ENCODE measurements at places on chromosomes 7 and 10.

DNA sequence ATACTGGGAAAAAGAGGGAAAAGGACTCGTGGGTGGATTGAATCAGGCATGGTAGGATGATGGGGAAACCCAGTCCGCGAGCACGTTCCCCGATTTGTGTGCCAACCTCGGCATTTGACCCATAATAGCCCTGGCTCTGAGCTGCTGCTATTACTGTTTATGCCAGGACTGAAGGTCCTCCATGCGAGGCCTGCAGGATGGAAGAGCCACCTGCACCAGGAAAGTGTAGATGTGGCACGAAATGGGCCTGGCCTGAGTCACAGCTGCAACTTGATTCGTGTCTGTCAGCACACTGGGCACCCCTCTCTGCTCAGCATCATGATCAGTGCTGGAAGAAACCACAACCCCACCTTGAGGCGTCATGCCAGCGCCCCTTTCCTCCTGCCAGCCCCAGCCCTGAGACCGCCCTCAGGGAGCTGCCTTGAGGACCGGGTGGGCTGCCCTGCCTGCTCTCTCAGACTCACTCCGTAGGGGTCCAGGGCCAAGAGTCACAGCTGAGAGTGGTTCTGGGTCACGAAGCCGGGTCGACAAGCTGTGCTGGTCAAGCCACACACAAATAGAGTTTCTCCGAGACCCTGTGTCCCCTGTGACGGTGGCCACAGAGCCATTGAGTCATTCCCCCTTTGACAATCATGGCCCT lies 74.4 kb downstream of the CHST15 start:
- no peaks in the 10 kb centered on the region for H3K36me3 ChIP-seq
- DNase-seq = no peak
- no peak overlapping the region for H3K27ac ChIP-seq
- peaks cover 16% of the 10 kb centered on the region for H3K4me1 ChIP-seq
- H3K4me3 ChIP-seq = no peak overlapping the region

GRCh38 chr10:122257041-122257440 lies 14.1 kb upstream of the BTBD16 start:
- H3K27me3 ChIP-seq = no peaks in the 10 kb centered on the region
- H3K36me3 ChIP-seq = peaks cover 3% of the 10 kb centered on the region
- DNase-seq = no peak
- H3K27ac ChIP-seq = no peak overlapping the region
- H3K4me3 ChIP-seq = no peak overlapping the region

DNA sequence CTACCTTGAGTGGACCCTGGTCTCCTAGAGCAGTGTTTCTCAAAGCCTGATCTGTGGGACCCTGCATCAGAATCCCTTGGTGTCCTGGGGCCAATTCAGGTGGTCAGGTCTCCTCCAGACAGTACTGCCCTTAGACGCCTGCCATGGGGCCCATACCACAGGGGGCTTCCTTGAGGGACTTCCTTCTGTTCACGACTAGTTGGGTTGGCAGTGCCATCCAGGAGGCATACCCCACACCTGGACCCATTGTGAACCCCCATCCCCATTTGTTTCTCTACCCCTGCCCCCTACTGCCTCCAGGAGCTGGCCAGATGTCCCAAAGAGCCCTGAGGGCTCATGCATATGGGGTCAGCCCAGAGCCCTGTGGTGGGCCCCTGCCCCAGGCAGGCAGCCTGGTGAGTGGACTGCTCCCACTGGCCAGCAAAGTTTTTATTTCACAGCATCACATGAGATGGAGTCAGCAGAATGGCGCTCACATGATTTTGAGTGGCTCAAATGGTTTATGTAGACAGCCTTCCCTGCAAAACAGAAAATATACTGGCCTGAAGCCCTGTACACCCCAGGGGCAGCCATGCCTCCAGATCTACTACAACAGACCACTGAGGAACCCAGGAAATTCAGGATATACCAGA lies 259.9 kb upstream of the ZMIZ1 start:
- H3K4me3 ChIP-seq = no peak overlapping the region
- H3K36me3 ChIP-seq = no peaks in the 10 kb centered on the region
- H3K27ac ChIP-seq = no peak overlapping the region
- no peaks in the 10 kb centered on the region for H3K27me3 ChIP-seq

DNA sequence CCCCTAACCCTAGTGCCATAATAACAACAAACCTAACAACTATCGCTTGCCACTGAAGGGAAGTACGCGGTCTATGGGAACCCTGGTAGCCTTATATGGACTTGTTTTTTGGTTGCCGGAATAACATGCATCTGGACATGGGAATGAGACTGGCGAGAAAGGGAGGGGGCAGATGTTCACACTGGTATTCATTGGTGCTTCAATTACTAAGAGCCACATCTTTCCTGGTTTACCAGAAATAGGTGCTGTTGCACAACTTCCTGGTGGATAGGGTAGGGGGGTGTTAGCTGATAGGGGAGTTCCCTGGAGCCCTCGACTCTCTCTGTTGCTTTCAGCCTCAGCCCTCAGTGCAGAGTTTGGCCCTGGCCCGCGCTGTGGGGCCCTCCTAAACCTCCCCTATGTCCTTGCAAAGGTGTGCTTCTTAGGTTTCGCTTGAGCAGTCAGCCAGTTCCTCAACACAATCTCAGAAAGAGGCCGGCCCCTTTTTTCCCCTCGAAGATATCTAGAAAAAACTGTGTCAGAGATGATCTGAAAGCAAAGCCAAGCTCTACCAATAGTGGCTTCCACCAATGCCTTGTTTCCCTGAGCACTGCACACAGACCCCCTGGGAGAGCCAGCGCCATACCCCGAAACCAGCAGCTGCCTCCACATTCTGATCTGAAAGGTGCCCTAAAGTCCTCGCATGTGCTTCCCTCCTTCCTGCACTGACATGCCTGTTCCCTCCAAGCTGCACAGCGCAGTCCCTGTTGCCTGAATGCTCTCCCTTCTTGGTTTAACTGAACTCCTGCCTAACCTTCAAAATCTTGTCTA lies 13.5 kb downstream of the TBXAS1 start:
- DNase-seq = no peak
- no peak overlapping the region for H3K27ac ChIP-seq
- no peaks in the 10 kb centered on the region for H3K27me3 ChIP-seq

GRCh38 chr10:6929148-6929830 lies 349.2 kb upstream of the PRKCQ start:
- H3K4me3 ChIP-seq = no peak overlapping the region
- no peak overlapping the region for H3K27ac ChIP-seq
- no peaks in the 10 kb centered on the region for H3K36me3 ChIP-seq
- DNase-seq = no peak
- H3K4me1 ChIP-seq = peaks cover 2% of the 10 kb centered on the region

DNA sequence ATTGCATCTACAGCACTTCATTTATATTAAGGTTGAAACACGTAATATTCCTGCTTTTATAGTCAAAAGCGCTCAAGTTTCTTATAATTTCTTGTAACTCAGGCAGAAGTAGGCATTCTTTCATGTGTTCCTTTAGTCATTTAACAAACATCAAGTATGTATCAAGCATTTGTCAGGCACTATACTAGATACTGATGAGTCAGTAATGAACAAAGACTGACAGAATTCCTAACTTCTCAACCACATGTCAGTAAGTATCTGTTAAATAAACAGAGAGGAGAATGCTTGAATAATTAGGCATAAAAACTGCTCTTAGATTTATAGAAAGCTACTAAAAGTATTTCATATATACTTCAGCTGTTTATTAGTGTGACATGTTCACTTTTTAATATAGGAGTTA lies 9.9 kb downstream of the CRPPA start:
- no peaks in the 10 kb centered on the region for H3K36me3 ChIP-seq
- H3K27ac ChIP-seq = no peak overlapping the region
- H3K27me3 ChIP-seq = no peaks in the 10 kb centered on the region
- no peaks in the 10 kb centered on the region for H3K4me1 ChIP-seq
- no peak for DNase-seq

DNA sequence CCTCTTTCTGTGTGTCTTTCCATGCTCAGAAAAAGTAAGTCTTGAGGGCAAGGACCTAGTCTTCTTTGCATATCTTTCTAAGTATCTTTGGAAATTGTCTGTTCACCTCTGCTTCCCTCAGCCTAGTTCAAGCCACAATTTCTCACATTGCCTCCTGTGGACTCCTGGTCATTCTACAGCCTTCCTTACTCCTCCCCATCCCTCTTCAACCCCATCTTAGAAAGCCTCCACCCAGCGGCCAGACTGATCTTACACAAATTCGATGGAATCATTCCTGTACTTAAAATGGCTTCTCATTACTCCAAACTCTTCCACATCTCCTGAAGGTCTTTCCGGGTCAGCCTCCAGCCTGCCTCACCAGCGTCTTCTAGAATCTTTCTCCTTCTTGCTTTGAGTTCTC lies 24.1 kb upstream of the AGK start:
- no peak overlapping the region for H3K4me3 ChIP-seq
- no peaks in the 10 kb centered on the region for H3K27me3 ChIP-seq
- H3K4me1 ChIP-seq = no peaks in the 10 kb centered on the region
- no peaks in the 10 kb centered on the region for H3K36me3 ChIP-seq

GRCh38 chr7:117041007-117041406 lies 87.7 kb downstream of the ST7 start:
- no peak overlapping the region for H3K4me3 ChIP-seq
- no peaks in the 10 kb centered on the region for H3K4me1 ChIP-seq
- no peaks in the 10 kb centered on the region for H3K36me3 ChIP-seq
- H3K27ac ChIP-seq = no peak overlapping the region
- no peaks in the 10 kb centered on the region for H3K27me3 ChIP-seq

DNA sequence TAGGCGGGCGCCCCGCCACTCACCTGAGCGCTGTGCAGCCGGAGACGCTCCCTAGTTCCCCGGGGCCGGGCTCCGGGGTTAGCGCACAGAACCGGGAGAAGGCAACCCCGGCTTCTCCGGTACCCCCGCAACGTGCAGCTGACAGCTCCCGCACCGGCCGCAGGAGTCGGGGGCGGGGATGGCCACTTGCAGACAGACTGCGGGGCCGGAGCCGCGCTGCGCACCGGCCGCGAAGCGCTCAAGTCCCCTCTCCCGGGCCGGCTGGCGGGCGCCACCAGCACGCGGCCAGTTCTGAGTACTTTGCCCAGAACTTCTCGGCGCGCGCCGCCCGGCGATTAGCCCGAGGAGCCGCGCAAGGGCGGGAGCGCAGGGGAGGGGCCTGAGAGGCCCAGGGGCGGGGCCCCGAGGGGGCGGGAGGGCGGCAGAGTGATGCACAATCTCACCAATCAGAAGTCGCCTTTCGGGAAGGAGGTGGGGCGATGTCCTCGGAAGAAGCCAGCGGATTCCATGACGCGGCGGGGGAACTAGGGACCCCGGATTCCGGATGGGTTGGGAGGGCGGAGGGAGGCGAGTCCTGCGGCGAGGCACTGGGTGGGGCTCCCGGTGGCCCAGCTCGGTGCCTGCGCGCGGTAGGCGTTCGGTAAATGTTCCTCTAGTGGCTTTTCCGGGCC lies at the start of gene OSBPL3:
Gene OSBPL3, minus strand, starts transcription at position 316 of the 671 bp plus-strand sequence. CDS start 87,706 bp downstream, outside the sequence.
- H3K27me3 ChIP-seq = peaks cover 52% of the 10 kb centered on the region
- no peak within 1 kb of the TSS for H3K27ac ChIP-seq

DNA sequence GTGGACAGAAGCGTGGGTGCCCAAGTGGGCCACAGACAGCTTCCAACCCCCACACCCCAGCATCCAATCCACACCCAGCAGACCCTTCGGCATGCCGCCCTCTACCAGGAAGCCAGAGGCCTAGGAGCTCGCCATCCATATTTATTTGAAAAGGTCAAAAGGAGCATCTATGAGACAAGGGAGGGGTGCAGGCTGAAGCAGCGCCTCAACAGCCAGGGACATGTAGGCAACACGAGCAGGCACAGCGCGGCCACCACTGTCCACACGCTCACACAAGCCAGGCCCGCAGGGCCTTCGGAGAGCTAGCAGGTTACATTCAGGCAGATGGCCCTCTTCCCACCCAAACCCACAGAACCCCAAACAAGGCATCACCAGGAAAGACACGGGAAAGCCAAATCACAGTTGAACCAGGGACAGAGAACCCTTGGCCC lies 34.6 kb downstream of the PSAP start:
- H3K36me3 ChIP-seq = no peaks in the 10 kb centered on the region
- H3K4me1 ChIP-seq = no peaks in the 10 kb centered on the region
- H3K4me3 ChIP-seq = no peak overlapping the region
- H3K27ac ChIP-seq = no peak overlapping the region

DNA sequence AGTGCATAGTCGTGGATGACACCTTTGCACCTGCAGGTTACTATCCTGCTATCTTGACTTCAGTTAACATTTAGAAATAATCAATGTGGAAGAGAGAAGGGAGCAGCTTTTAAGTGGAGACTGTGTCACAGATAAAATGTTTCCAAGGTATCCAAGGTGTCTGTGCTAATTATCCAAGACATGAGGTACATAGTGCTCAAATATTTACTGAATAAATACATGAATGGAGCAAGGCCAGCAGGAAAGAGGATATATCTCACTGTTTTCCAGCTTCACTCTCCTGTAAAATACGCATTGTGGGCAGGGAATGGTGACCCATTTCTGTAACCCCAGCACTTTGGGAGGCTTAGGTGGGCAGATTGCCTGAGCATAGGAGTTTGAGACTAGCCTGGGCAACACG lies 552.4 kb downstream of the PHTF2 start:
- H3K4me3 ChIP-seq = no peak overlapping the region
- peaks cover 19% of the 10 kb centered on the region for H3K4me1 ChIP-seq
- no peak for DNase-seq
- no peaks in the 10 kb centered on the region for H3K27me3 ChIP-seq
- H3K36me3 ChIP-seq = no peaks in the 10 kb centered on the region
- H3K27ac ChIP-seq = no peak overlapping the region

- H3K4me3 ChIP-seq = no peak overlapping the region
- no peaks in the 10 kb centered on the region for H3K27me3 ChIP-seq
- H3K36me3 ChIP-seq = no peaks in the 10 kb centered on the region
- H3K27ac ChIP-seq = no peak overlapping the region
- H3K4me1 ChIP-seq = peaks cover 42% of the 10 kb centered on the region
Observed at GRCh38 chr10:125054216-125054615, 106.1 kb downstream of the CTBP2 start.

- no peak for DNase-seq
- no peaks in the 10 kb centered on the region for H3K4me1 ChIP-seq
- no peaks in the 10 kb centered on the region for H3K36me3 ChIP-seq
- H3K27ac ChIP-seq = no peak overlapping the region
- H3K4me3 ChIP-seq = no peak overlapping the region
Observed at GRCh38 chr10:81116201-81116600, 578.5 kb downstream of the SH2D4B start.

GRCh38 chr7:30331338-30331737 lies 46.9 kb downstream of the ZNRF2 start:
- H3K27ac ChIP-seq = no peak overlapping the region
- H3K27me3 ChIP-seq = no peaks in the 10 kb centered on the region
- no peak for DNase-seq
- H3K4me3 ChIP-seq = no peak overlapping the region

GRCh38 chr7:73909051-73909941 lies 48.3 kb downstream of the TMEM270 start:
- no peaks in the 10 kb centered on the region for H3K36me3 ChIP-seq
- H3K27me3 ChIP-seq = no peaks in the 10 kb centered on the region
- no peaks in the 10 kb centered on the region for H3K4me1 ChIP-seq
- no peak overlapping the region for H3K27ac ChIP-seq

- no peak overlapping the region for H3K4me3 ChIP-seq
- no peaks in the 10 kb centered on the region for H3K4me1 ChIP-seq
- H3K27me3 ChIP-seq = no peaks in the 10 kb centered on the region
- H3K36me3 ChIP-seq = no peaks in the 10 kb centered on the region
- DNase-seq = peak; percentile 7
Observed at GRCh38 chr7:10672186-10672585, 301.5 kb upstream of the PHF14 start.

- H3K27ac ChIP-seq = no peak overlapping the region
- H3K27me3 ChIP-seq = no peaks in the 10 kb centered on the region
- H3K36me3 ChIP-seq = no peaks in the 10 kb centered on the region
- no peak overlapping the region for H3K4me3 ChIP-seq
- H3K4me1 ChIP-seq = peaks cover 26% of the 10 kb centered on the region
Observed at GRCh38 chr10:102710609-102711008, 3.6 kb downstream of the ARL3 start.

- H3K4me3 ChIP-seq = no peak overlapping the region
- H3K27ac ChIP-seq = no peak overlapping the region
- H3K4me1 ChIP-seq = peaks cover 4% of the 10 kb centered on the region
- H3K27me3 ChIP-seq = no peaks in the 10 kb centered on the region
- no peak for DNase-seq
Observed at GRCh38 chr10:130812381-130813148, 499.0 kb downstream of the TCERG1L start.
